Cortex of kidney (tissue), 1 donor: ENCODE measurements at places on chromosomes 1 and 21.

- DNase-seq: no peak
These were observed 217.2 kb upstream of the HOOK1 start for GRCh38 chr1:59597420-59598119.

GRCh38 chr1:22527122-22527521 lies 36.2 kb upstream of the EPHA8 start:
- no peak for DNase-seq

GRCh38 chr1:6614019-6614928 lies 743 bp downstream of the PHF13 start:
- DNase-seq: no peak

- no peak for DNase-seq
These were observed 81.8 kb downstream of the GLUL start for GRCh38 chr1:182309631-182310351.

GRCh38 chr1:24418898-24419628 lies 3.5 kb downstream of the NIPAL3 start:
- no peak for DNase-seq

DNA sequence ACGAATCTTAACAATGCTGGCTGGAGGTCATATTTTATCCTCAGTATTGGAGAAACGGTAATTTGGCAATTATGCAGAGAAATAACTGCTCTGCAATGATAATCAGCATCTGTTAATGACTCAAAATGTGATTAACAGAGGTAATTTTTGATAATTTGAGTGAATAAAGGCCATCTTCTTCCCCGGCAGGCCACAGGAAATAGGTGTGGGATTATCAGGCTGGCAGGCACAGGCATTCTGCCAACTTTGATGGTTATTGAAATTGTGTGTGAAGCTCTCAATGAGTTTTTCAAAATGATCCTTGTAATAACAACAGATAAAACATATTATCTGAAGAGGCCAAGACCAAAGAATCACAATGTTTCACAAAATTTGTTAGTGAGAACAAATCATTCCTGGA lies 309.0 kb downstream of the PTGER3 start:
- no peak for DNase-seq

DNA sequence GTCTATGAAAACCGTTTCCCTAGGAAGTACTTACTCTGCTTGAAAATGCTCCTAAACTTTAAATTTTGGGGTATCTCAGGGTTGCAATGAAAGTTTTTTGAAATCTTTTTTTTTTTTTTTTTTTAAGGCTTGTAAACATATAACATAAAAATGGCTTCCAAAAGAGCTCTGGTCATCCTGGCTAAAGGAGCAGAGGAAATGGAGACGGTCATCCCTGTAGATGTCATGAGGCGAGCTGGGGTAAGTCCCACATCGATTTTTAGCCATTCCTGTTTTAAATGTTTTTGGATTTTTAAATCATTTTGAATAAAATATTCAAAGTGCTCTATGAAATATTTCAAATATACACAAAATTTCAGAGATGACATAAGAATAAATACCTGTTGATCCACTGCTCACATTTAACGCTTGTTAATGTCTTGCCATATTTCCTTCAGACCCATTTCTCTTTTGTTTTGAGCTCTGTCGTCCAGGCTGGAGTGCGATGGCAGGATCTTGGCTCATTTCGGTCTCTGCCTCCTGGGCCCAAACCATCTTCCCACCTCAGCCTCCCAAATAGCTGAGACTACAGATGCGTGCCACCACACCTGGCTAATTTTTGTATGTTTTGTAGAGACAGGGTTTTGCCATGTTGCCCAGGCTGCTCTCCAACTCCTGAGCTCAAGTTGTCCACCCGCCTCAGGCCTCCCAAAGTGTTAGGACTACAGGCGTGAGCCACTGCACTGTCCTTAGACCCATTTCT lies 1.3 kb downstream of the PARK7 start:
- no peak for DNase-seq

GRCh38 chr1:37630426-37631028 lies 4.2 kb downstream of the RSPO1 start:
- DNase-seq: no peak

- DNase-seq: no peak
These were observed 193.3 kb upstream of the HMGB4 start for GRCh38 chr1:33670567-33670966.

DNA sequence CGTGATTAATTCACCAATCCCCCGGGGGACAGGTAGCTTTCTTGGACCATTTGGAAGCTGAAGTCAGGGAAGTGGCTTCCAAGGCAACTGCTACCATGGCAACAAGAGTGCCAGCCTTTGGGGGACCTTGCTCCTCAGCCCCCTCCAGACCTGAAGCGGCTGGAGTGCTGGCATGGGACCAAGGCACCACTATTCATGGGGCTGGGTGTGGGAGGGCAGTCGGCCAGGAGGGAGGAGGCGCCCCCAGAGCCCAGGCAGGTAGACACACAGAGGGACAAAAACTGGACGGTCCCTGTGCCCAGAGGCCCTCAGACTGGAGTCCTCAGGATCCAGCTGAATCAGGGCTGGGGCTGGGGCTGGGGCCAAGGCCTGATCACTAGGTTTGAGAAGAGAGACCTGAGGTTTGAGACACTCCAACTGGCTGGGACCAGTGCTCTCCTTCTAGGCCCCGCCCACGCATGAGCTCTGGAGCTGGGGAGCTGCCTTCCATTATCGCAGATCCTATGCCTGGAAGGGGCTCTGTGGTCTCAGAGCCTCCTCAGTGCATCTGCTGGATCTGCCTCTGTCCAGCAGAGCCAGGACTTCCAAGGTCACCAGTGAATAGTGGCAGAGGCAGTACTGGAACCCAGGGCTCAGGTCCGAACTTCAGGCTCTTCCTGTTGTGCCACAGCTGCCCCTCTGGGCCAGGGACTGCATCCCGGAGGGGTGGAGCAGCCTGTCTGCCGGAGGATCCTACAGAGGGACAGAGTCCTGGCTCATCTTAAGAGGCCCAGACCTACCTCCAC lies 3.3 kb upstream of the KNCN start:
- no peak for DNase-seq

- no peak for DNase-seq
These were observed 4.1 kb upstream of the REG4 start for GRCh38 chr1:119815361-119815760.
